Naive thymus-derived CD8-positive, alpha-beta T cell (primary cell): ENCODE measurements at places on chromosomes 4 and X. TPM values are rescaled to one million over a fixed set of nuclear protein-coding genes. Genes with fewer than 3 reads are reported as not detected.

DNA sequence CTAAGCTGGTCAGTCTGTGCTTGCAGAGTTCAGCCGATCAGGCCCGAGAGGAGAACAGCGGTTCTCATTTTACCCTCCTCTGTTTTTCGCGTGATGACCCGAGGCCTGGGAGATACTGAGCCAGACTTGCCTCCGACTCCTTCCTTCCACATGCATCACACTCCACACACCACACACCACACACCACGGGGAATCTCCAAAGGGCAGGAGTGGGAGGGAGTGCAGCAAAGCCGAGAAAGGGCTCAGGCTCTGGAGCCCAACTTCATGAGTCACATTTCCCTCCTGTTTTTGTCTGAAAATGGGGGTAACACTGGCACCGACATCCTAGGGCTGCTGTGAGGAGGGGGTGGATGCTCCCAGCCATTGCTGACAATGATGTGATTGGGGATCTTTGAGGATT, 38.9 kb downstream of the TKTL1 start:
- DNase-seq: no peak

GRCh38 chr4:123659262-123659661, 262.7 kb downstream of the SPRY1 start:
- no peak for DNase-seq

DNA sequence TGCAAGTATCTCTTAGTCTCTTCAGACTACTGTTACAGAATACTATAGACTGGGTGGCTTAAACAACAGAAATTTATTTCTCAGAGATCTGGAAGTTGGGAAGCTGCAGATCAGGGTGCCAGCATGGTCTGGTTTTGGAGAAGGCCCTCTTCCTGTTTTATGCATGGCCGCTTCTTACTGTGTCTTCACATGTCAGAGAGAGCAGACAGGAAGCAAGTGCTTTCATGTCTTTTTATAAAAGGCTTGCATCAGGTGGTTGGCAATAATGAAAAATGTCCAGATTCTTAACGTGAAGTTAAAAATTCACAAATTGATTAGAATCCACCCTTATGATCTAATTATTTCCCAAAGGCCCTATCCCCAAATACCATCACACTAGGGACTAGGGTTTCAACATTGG, 284.9 kb downstream of the RPA4 start:
- DNase-seq: no peak

GRCh38 chr4:132123870-132124623, 1025.0 kb upstream of the PCDH10 start:
- DNase-seq: no peak

Gene TCEANC
- 11.5 TPM for polyA plus RNA-seq

GRCh38 chrX:33989936-33990335, 142.2 kb downstream of the FAM47A start:
- DNase-seq: no peak

GRCh38 chr4:21113496-21114223, 413.4 kb downstream of the PACRGL start:
- no peak for DNase-seq

Gene MAGEA2B
- not detected for polyA plus RNA-seq
